T47D (cell line): ENCODE measurements at places on chromosomes 16 and 17.
A peak's percentile ranks its signal among the peaks of the same experiment; 100 is the strongest.

- DNase-seq: no peak
Observed at GRCh38 chr17:51742571-51742970, 415.9 kb downstream of the CA10 start.

GRCh38 chr16:12576878-12577277 lies 226.8 kb downstream of the CPPED1 start:
- no peak for DNase-seq

DNA sequence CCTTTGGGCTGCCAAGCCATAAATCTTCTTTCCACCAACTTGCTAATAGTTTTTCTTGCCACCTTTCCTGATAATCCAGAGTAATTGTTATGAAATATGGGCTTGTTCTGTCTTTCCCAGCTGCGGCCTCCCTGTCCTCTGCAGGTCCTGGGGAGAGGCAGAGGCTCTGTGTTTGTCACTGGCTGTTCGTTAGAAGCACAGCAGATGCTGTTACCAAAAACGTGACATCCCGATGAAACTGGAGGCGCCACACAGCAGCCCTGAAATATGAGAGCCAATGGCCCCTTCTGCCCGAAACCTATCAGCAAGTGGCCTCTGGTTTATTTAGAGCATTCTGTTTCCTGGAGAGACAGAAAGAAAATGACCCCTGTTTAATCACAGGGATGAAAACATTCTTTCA lies 115.1 kb upstream of the ANKFN1 start:
- no peak for DNase-seq

DNA sequence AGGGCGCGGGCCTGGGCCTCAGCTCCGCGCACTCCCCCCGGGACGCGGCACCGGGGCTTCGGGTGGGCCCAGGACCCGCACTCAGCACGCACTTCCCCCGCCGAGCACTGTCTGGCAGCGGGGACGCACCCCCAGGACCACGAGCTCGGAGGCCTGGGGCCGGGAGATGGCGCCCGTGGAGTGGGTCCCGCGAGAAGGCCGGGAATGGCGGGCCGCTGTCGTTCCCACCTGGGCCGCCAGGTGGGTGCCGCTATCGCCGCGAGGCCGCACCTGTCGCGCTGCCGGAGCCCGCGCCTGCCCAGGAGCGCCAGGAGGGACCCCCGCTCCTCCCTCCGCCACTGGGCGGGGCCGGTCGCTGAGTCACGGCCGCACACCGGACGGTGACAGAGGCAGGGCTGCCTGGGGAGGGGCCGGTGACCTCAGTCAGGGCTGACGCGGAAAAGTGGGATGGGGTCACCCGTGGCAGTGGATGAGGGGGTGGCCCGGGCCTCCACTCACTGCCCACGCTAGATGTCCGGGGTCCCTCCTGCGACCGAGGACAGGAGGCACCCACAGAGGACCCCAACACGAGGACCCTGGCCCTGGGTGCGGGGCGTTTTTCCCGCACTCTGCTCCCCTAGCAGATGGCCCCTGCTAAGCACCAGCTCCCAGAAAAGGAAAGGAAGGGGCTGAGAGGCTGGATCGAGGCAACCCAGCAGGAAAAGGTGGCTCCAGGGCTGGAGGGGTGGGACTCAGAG lies 6.9 kb upstream of the ACTG1 start:
- peak; percentile 87 for DNase-seq

DNA sequence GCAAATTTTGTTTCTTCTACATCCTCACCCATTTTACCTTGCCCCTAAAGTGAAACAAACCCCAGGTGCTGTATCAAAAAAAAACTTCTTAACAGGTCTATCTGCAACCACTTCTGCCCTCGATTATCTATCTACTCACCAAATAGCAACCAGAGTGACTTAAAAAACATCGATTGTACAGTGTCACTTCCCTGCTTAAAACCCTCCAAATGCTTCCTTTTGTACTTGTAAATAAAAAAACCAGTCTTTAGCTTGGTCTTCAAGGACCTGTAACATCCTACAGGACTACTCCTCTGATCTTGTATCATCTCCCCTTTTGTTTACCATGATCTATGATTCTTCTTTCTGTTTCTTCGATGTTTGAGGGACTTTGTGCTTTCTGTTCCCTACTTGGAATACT lies 82.7 kb upstream of the CORO6 start:
- DNase-seq: no peak

- no peak for DNase-seq
Observed at GRCh38 chr16:78405833-78406232, 306.4 kb downstream of the WWOX start.

DNA sequence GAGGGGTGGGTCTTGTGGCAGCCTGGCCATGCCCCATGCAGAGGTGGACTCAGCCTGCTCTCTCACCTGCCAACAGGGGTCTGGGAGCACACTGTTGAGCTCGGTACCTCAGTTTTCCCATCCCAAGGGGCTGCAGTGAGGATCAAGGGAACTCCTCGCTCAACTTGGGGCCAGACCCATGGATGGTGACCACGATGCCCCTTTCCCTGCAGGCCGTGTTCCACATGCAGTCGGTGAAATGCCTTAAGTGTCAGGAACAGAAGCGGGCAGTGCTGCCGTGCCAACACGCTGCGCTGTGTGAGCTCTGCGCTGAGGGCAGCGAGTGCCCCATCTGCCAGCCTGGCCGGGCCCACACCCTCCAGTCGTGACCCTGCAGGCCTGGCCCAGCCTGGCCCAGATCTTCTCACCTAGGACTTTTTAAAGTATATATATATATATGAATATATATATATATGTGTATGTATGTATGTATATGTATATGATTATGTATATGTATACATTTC lies 20.1 kb downstream of the UNC13D start:
- no peak for DNase-seq

- DNase-seq: peak; percentile 37
Observed at GRCh38 chr16:87169509-87169995, 147.6 kb downstream of the C16orf95 start.

GRCh38 chr16:50961952-50962351 lies 189.1 kb downstream of the SALL1 start:
- no peak for DNase-seq

- no peak for DNase-seq
Observed at GRCh38 chr16:88554711-88555264, 15.4 kb upstream of the ZC3H18 start.

GRCh38 chr17:81309140-81309858 lies 14.2 kb upstream of the SLC38A10 start:
- DNase-seq: peak; percentile 97

- DNase-seq: no peak
Observed at GRCh38 chr17:1959871-1960544, 65.1 kb downstream of the RTN4RL1 start.

- DNase-seq: no peak
Observed at GRCh38 chr16:19210280-19210924, 42.4 kb downstream of the SYT17 start.

DNA sequence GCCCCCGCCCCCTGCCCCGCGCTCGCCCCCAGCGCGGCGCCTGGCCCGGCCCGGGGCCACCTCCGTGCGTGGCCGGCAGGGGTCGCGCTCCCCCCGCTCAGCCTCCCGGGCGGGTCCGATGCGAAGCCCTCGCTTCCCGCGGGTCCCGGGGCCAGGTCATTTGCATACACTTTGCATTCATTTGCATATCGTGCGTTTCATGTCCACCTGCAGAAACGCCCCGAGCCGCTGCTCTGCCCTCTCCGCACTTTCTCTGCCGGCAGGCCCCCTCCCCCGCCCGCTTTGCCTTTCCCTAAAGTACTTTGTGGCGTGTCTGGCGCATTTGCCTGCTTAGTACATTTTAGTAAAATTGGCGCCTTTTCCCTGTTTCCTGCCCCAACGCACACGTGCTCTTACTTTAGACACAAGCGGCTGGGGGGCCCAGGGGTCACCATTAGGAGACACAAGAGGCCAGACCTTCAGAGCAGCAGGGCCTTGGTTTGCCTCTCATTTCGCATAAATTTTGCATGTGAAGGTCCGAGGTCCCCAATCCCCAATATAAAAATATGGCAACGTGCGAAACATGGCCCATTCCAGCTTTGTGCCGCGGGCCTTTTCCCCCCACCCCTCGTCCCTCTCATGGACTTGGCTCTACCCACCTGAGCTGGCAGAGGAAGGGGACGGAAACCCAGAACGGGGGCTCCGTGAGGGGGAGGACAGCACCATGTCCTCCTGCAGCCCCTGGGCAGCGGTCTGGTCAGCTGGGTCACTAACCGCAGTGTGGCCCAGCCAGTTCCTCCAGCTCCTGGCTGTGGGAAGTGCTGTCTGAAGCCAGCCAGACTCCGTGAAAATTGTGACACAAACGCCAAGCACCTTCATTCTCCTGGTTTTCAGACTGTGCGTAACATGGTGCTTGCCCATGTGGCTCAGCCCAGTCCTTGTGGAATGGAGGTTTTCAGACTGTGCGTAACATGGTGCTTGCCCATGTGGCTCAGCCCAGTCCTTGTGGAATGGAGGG lies 34.8 kb downstream of the CBFA2T3 start:
- peak; percentile 94 for DNase-seq

GRCh38 chr16:65041667-65042066 lies 80.2 kb downstream of the CDH11 start:
- DNase-seq: no peak

- no peak for DNase-seq
Observed at GRCh38 chr17:16467044-16467443, 24.9 kb downstream of the LRRC75A start.

DNA sequence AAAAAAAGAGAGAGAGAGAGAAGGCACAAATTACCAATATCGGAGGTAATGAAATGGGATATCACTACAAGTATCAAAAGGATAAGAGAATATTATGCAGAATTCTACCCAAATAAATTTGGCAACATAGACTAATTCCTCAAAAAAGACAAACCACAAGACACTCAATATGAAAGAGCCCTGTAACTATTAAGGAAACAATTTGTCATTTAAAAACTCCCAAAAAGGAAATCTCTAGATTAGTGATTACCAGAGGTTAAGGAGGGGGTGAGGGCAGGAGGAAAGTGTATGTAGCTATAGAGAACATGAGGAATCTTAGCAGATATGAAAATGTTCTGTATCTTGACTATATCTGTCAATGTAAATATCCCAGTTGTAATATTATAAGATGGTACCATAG lies 54.0 kb downstream of the CFDP1 start:
- no peak for DNase-seq

GRCh38 chr16:81748476-81749198 lies 30.5 kb upstream of the PLCG2 start:
- DNase-seq: no peak
